Effector memory CD8-positive, alpha-beta T cell (primary cell): ENCODE measurements at places on chromosomes 6 and 20.

GRCh38 chr20:34798328-34798727, 27.1 kb downstream of the NCOA6 start:
- DNase-seq: no peak

DNA sequence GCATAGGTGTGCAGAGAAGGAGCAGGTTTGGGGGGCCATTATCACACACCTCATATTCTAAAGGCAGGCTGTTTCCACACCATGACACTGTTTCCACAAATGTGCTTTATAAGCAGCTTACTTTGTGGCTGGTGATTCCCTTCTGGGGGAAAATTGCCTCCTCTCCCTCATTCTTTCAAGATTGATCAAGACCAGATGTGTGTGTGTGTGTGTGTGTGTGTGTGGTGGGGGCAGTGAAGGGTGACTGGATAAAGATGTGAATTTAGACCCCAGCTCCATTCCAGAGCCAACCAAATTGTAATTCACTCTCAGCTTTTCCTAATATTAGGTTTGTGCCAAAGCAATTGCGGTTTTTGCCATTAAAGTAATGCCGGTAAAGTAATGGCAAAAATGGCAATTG, 45.6 kb downstream of the EDN3 start:
- no peak for DNase-seq

DNA sequence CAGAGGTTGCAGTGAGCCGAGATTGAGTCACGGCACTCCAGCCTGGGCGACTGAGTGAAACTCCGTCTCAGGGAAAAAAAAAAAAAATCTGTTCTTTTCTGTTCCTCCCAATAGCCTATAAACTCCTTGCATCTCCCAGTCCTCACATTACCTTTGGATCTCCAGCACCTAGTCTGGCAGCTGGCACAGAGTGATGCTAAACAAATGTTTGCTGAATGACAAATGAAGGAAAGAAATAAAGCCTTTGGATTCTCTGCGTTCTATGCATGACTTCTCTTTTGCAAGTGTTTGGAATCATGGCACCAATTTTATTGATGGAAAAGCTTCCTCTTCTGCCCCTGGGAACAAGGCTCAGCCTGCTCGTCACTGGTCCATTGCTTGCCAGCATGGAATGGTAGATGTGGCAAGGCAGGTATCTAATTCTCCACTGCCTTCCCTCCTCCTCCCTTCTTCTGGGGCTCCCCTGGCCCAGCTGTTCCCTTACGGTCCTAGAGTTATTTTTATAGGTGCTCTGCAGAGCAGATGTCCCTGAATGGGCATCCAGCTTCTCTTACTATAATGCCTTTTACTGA, 53.6 kb upstream of the FYN start:
- DNase-seq: no peak

- DNase-seq: no peak
Measured at GRCh38 chr20:37968841-37969401, 64.3 kb downstream of the TTI1 start.

DNA sequence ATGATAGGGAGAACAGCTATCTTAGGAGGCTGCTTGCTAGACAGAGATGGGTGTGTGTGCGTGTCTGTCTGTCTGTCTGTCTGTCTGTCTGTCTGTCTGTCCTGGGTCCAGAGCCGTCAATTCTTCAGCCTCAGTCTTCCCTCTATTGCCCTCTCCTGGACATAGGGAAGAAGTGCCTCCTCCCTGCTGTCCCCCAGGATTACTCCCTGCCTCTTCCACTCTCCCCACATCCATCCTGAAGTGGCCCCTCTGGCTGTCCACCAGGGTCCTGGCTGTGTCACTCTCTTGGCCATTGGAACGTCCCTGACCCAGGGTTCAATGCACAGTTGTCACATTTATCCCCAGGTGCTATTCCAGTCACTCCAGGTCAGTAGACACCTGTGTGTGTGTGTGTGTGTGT, 10.2 kb downstream of the TREML2 start:
- DNase-seq: no peak

GRCh38 chr20:60473211-60473610, 515.0 kb downstream of the CDH26 start:
- DNase-seq: no peak

DNA sequence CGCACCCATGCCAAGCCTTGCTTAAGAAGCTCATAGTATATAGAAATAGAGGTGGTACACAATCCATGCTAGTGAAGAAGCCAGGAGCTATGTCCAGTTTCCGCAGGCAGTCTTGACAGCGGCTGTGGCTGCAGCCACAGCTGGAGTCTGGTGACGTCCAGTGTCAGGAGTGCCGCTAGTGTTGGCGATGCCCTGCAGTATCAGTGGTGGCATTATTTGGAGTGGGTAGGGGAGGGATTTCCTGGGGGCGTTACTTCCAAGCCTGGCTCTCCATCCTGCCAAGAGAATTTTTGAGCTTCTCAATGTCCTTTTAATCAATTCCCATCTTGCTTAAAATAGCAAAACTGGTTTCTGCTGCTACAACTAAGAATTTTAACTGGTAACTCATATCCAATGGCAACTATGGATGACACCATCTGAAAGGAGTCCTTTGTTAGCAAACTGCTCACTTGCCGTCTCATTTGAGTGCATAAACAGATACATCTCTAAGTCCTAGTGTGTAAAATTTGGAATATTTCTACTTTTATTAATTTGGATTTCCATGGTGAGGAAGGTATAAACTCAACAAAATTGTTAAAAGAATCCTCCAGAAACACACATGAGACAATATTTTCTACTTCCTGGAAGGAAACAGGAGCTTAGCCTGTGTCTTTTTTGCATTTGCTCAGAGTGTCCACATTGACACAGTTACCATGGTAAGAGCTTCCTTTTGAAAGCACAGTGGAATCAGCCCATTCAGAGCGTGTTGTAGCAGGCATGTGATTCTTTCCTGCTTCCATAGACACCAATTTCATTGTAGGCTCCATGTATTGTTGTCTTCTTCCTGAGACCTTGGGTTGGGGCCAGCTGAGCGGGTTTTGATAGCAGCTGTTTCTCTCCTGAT, 44.6 kb upstream of the PXDC1 start:
- DNase-seq: no peak

- no peak for DNase-seq
Measured at GRCh38 chr6:12295558-12296254, 5.5 kb downstream of the EDN1 start.

DNA sequence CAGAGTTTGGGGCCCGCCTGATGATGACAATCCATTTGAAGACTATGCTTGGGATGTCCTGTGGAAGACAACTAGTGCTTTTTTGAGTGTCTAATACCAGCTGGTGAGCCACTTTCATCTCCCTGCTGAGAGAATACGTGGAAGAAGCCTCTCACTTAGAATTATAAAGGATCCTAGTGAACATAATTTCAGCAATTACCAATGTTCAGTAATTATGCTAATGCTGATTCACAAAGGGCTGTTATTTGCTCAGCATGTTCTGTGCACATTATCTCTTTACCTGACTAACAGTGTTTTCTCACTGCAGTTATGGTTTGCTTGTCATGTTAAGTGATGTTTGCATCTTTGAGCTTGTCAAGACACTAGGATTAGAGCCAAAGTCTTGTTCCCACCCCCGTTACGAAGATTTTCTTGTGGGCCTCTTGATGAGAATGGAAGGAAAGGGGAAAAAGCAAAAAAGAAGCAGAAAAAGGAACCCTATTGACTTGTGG, 282.1 kb upstream of the CHD6 start:
- DNase-seq: no peak

- DNase-seq: no peak
Measured at GRCh38 chr6:74834967-74835366, 370.9 kb downstream of the COL12A1 start.

GRCh38 chr6:68333442-68333841, 301.6 kb upstream of the ADGRB3 start:
- no peak for DNase-seq

GRCh38 chr6:36099869-36100483, 30.3 kb upstream of the MAPK13 start:
- peak; percentile 52 for DNase-seq

GRCh38 chr6:133312006-133312405, 70.8 kb downstream of the EYA4 start:
- no peak for DNase-seq

DNA sequence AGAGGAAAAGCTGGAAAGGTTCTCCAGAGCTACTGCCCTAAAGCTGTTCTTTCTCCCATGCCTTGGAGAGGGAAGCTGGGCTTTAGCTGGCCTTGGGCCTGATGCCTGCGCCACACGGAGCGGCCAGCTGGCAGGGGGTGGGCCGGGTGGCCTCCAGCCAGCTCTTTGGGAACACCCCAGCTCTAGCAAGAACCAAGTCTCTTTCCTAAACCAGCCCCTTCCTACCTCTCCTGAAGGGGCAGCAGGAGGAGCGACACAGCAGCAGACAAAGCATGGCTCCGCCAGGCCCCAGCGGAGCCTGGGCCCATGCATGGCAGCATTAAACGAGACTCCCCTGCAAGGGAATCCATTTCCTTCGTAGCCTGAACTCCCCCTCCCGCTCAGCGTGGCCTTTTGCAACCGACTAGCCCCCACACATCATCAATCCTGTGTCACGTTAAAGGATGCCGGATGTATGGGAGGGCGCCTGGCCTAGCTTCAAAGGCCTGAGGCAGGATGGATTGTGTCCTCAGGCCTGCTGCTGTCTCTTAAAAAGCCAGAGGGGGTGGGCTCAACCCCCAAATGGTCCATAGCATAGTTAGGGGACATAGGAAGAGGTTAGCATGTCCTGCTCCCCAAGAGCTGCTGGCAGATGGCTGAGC, 14.0 kb downstream of the MRPS18A start:
- no peak for DNase-seq

GRCh38 chr20:63743210-63743970, 3.8 kb downstream of the SLC2A4RG start:
- no peak for DNase-seq

- DNase-seq: no peak
Measured at GRCh38 chr6:3587660-3588059, 130.8 kb upstream of the SLC22A23 start.

GRCh38 chr6:151440498-151440897, 11.4 kb downstream of the RMND1 start:
- no peak for DNase-seq

DNA sequence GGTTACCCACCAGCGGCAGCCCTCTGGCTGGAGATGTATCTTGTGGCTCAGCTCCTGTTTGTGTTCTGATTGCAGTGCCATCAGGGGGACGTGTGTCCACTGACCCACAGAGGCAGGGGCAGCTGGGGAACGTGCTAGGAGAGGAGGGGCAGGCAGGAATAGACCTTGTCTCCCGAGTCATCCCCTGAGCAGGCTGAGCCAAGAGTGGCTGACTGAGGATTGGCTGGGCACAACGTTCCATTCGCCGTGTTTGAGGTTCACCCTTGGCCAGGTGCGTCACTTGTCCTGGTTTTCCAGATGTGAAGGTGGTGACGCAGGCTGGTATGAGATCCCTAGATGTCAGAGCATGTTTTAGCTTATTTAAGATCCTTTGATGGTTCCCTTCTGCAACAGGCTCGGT, 57.7 kb downstream of the ADNP start:
- DNase-seq: no peak

DNA sequence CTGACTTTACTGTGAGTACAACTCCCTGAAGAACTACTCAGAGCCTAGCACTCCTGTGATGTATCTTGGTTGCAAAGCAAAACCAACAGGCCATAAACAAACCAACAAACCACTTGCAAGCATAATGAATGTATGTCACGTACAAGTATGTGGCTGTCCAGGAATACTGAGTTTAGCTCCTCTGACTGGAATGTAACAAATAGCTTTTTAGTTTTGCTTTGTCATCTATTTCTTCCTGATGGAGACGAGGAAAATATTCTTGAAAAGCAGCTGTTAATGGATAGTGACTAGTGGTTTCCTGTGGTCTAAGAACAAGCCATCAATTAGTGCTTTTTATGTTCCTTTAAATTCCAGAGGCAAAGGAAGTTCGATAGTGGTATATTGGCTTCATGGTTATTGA, 101.9 kb upstream of the LY86 start:
- no peak for DNase-seq

GRCh38 chr6:7750197-7750596, 24.3 kb downstream of the BMP6 start:
- no peak for DNase-seq

DNA sequence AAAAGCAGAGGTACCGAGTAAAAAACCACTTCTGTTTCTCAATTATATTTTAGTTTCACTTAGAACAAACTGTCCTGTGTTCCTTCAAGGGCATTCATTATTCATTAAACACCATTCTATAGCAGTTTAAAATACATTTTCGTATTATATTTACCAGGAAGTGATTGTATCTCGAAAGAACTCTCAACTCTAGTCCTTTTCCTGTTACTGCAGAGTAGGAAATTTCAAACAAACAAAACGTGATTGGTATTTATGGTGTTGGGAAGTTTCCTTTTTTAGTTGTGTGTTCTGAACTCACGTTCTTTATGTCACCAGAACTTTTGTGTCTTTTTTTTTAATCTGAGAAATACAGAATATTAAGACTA, 139.5 kb upstream of the BTBD3 start:
- DNase-seq: no peak

- DNase-seq: no peak
Measured at GRCh38 chr6:90025523-90026061, 131.3 kb downstream of the GJA10 start.

- DNase-seq: no peak
Measured at GRCh38 chr20:36717657-36718056, 28.2 kb downstream of the NDRG3 start.

DNA sequence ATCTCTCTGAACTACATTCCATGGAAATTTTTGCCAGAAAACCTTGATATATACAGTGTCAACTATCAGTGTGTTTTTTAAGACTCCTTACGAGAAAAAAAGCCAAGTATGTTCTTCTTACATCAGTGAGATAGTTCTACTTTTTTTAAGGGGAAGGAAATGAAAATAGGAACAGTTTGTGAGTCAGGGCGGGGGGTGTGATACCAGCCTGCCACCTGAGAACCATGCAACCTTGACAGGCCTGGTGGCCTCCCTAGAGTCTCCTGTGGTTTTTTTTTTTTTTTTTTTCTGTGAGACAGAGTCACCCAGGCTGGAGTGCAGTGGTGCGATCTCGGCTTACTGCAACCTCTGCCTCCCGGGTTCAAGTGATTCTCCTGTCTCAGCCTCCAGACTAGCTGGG, 96.3 kb upstream of the GCM1 start:
- DNase-seq: peak; percentile 11

- no peak for DNase-seq
Measured at GRCh38 chr6:389622-390021, 1.9 kb upstream of the IRF4 start.

DNA sequence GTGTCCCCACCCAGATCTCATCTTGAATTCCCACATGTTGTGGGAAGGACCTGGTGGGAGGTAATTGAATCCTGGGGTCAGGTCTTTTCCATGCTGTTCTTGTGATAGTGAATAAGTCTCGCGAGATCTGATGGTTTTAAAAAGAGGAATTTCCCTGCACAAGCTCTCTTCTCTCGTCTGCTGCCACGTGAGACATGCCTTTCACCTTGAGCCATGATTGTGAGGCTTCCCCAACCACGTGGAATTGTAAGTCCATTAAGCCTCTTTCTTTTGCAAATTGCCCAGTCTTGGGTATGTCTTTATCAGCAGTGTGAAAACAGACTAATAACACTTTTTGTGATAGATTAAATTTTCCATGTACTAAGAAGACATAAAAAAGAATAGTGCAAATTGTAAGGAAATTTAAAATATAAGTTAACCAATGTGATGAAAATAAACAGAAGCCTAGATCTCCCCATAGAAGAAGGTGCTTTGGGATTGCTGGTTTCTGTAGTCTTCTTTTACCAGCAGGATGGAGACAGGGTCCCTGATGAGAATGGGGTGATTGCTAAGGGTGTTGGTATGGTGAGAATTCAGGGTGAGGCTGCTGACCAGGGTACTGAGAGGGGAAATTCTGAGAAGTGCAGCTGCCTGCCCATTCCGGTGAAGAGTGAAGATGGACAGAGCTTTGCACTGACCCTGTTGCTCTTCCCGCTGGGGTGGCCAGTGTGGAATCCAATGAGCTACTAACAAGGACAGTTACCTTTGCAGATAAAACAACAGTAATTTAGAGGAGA, 50.7 kb downstream of the BMP2 start:
- DNase-seq: no peak
